Skeletal muscle tissue (tissue), 5 donors: ENCODE measurements at places on chromosomes 3 and 15. TPM values are rescaled to one million over a fixed set of nuclear protein-coding genes. Genes with fewer than 3 reads are reported as not detected.

Gene TM6SF1
- total RNA-seq: 28.7 TPM

Gene SRP14
- 72.5 TPM for total RNA-seq

Gene ISL2
- not detected for total RNA-seq

Gene UQCC5
- 1.0 TPM for total RNA-seq

Gene SERPINI2
- total RNA-seq: not detected

Gene STRIT1
- 1.0 TPM for total RNA-seq

Gene VEPH1
- total RNA-seq: 1.0 TPM

Gene NEK11
- total RNA-seq: 20.9 TPM

Gene CLSTN2
- 4.7 TPM for total RNA-seq

Gene GP5
- total RNA-seq: under 0.01 TPM

Gene CCDC39
- total RNA-seq: not detected

Gene FBXO22
- 9.9 TPM for total RNA-seq

Gene SAMMSON
- under 0.01 TPM for total RNA-seq
